ENCODE measurements at places on chromosomes 11 and 22. TPM values are rescaled to one million over a fixed set of nuclear protein-coding genes. Genes with fewer than 3 reads are reported as not detected.

Gene ISX
- 0.07 TPM for total RNA-seq

Gene PHLDA2
- 43.2 TPM for total RNA-seq

GRCh38 chr22:45284705-45285262 lies at the start of gene UPK3A:
Gene UPK3A (plus strand): TSS chr22:45284949. CDS start chr22:45285014, 65 bp downstream.
- no peaks in the 10 kb centered on the region for H3K36me3 ChIP-seq
- H3K4me3 ChIP-seq: no peak within 1 kb of the TSS
- DNase-seq: peak; percentile 24
- H3K27ac ChIP-seq: no peak within 1 kb of the TSS
- H3K4me1 ChIP-seq: peaks cover 7% of the 10 kb centered on the region

Gene YPEL4
- 0.51 TPM for total RNA-seq

- H3K36me3 ChIP-seq: no peaks in the 10 kb centered on the region
- H3K27ac ChIP-seq: no peak overlapping the region
- H3K4me3 ChIP-seq: no peak overlapping the region
- peaks cover 7% of the 10 kb centered on the region for H3K4me1 ChIP-seq
- DNase-seq: no peak
Measured at GRCh38 chr22:50165436-50166123, 5.0 kb upstream of the PANX2 start.

- H3K36me3 ChIP-seq: peaks cover 37% of the 10 kb centered on the region
- H3K27me3 ChIP-seq: no peaks in the 10 kb centered on the region
- no peaks in the 10 kb centered on the region for H3K4me1 ChIP-seq
- no peak for DNase-seq
- no peak overlapping the region for H3K4me3 ChIP-seq
- H3K27ac ChIP-seq: no peak overlapping the region
Measured at GRCh38 chr22:49589301-49589700, 238.4 kb downstream of the BRD1 start.

Gene SIAE
- total RNA-seq: 7.5 TPM

Gene OSM
- not detected for total RNA-seq

GRCh38 chr11:7278314-7278917 lies 26.7 kb downstream of the SYT9 start:
- H3K27me3 ChIP-seq: no peaks in the 10 kb centered on the region
- H3K36me3 ChIP-seq: no peaks in the 10 kb centered on the region
- no peaks in the 10 kb centered on the region for H3K4me1 ChIP-seq
- no peak overlapping the region for H3K4me3 ChIP-seq
- H3K27ac ChIP-seq: no peak overlapping the region

- no peak for DNase-seq
- no peaks in the 10 kb centered on the region for H3K36me3 ChIP-seq
- no peak overlapping the region for H3K27ac ChIP-seq
- H3K4me1 ChIP-seq: peaks cover 46% of the 10 kb centered on the region
- H3K27me3 ChIP-seq: no peaks in the 10 kb centered on the region
- no peak overlapping the region for H3K4me3 ChIP-seq
Measured at GRCh38 chr11:66321606-66322005, 4.8 kb upstream of the CD248 start.

DNA sequence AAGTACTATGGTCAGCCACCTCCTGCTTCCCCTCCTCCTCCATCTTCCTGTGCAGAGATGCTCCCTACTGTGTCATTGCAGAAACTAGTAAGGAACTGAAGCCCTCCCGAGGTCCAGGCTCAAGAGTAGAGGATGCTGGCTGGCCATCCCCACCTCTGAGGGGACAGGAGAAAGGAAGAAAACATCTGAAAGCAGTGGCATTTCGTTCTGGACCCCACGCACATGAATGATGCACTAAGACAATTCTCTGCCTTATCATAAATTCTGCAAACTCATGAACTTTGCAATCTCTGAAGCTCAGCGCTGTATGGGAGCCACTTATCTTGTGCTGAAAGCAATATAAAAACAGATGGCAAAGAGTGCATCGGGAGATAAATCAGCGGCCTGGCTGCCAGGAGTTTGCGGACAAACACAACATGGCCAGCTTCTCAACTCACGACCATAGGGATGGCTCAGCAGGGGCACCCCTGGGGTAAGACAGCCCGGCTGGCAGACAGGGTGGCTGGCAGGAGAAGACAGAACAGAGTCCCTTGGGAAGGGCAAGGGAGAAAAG lies 306.4 kb downstream of the NXPE2 start:
- H3K27ac ChIP-seq: no peak overlapping the region
- no peaks in the 10 kb centered on the region for H3K27me3 ChIP-seq
- no peaks in the 10 kb centered on the region for H3K4me1 ChIP-seq

Gene ASCC2
- 42.5 TPM for total RNA-seq

DNA sequence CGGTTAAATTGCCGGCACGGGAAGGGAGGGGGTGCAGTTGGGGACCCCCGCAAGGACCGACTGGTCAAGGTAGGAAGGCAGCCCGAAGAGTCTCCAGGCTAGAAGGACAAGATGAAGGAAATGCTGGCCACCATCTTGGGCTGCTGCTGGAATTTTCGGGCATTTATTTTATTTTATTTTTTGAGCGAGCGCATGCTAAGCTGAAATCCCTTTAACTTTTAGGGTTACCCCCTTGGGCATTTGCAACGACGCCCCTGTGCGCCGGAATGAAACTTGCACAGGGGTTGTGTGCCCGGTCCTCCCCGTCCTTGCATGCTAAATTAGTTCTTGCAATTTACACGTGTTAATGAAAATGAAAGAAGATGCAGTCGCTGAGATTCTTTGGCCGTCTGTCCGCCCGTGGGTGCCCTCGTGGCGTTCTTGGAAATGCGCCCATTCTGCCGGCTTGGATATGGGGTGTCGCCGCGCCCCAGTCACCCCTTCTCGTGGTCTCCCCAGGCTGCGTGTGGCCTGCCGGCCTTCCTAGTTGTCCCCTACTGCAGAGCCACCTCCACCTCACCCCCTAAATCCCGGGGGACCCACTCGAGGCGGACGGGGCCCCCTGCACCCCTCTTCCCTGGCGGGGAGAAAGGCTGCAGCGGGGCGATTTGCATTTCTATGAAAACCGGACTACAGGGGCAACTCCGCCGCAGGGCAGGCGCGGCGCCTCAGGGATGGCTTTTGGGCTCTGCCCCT lies 529 bp upstream of the CCND1 start:
- H3K36me3 ChIP-seq: no peaks in the 10 kb centered on the region
- no peak for DNase-seq
- peak overlapping the region; percentile 18 for H3K4me3 ChIP-seq
- peaks cover 8% of the 10 kb centered on the region for H3K4me1 ChIP-seq
- H3K27ac ChIP-seq: no peak overlapping the region
- peaks cover 20% of the 10 kb centered on the region for H3K27me3 ChIP-seq

Gene CNIH2
- total RNA-seq: 1.1 TPM

Gene C1QTNF4
- total RNA-seq: not detected

DNA sequence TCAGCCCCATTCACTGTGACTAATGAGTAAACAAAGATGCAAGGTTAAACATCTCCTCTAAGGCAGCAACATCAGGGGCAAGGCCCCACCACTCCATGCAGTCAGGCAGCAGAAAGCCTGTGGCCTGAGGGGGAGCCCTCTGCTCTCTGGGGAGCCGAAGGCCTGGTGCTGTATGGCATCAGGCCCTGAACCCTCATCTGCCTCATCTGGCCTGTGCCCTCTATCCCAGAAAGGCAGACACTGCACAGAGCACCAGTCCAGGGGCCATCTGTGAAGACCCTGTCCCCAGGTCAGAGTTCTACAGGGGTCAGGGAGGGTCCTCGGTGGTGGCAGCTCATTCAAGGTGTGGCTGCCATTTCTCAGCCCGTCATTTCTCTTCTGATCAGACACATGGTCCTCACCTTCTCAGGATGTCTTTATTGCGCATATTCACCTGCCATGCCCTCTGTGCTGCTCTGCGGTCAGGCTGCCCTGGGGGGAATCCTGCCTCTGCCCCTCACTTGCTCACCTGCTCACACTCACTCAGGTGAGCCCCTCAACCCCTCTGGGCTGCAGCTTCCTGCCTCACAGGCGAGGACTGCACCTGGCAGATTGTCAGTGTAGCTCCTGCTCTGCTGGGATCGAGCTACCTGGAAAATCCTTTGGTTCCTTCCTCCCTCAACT lies 103.1 kb upstream of the PITPNB start:
- H3K27me3 ChIP-seq: no peaks in the 10 kb centered on the region
- DNase-seq: no peak
- H3K27ac ChIP-seq: no peak overlapping the region
- H3K4me1 ChIP-seq: no peaks in the 10 kb centered on the region
- H3K36me3 ChIP-seq: no peaks in the 10 kb centered on the region

Gene HSCB
- total RNA-seq: 7.7 TPM

Gene SEC14L3
- not detected for total RNA-seq

Gene MIAT
- 0.93 TPM for total RNA-seq

DNA sequence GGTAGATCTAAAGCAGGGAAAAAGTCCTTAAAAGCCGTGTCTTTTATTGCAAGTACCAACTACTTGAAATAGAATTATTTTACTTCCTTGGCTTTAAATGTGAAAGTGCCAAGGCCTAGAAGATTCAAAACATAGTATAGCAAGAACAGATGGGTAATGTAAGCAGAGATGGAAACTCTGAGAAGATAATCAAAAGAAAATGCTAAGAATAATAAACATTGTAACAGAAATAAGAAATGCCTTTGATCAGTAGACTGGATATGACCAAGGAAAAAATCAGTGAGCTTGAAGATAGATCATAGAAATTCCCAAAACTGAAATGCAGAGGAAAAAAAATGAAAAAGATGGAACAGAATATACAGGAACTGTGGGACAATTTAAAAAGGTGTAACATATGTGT lies 113.1 kb downstream of the BLID start:
- no peaks in the 10 kb centered on the region for H3K27me3 ChIP-seq
- no peak overlapping the region for H3K27ac ChIP-seq
- H3K36me3 ChIP-seq: no peaks in the 10 kb centered on the region
- H3K4me3 ChIP-seq: no peak overlapping the region
- DNase-seq: no peak

- H3K36me3 ChIP-seq: no peaks in the 10 kb centered on the region
- H3K27me3 ChIP-seq: 0 out of 3 replicates have a peak, but pooled peaks cover 2% of the 10 kb centered on the region
Measured at GRCh38 chr11:112770487-112770886, 190.7 kb upstream of the NCAM1 start.

DNA sequence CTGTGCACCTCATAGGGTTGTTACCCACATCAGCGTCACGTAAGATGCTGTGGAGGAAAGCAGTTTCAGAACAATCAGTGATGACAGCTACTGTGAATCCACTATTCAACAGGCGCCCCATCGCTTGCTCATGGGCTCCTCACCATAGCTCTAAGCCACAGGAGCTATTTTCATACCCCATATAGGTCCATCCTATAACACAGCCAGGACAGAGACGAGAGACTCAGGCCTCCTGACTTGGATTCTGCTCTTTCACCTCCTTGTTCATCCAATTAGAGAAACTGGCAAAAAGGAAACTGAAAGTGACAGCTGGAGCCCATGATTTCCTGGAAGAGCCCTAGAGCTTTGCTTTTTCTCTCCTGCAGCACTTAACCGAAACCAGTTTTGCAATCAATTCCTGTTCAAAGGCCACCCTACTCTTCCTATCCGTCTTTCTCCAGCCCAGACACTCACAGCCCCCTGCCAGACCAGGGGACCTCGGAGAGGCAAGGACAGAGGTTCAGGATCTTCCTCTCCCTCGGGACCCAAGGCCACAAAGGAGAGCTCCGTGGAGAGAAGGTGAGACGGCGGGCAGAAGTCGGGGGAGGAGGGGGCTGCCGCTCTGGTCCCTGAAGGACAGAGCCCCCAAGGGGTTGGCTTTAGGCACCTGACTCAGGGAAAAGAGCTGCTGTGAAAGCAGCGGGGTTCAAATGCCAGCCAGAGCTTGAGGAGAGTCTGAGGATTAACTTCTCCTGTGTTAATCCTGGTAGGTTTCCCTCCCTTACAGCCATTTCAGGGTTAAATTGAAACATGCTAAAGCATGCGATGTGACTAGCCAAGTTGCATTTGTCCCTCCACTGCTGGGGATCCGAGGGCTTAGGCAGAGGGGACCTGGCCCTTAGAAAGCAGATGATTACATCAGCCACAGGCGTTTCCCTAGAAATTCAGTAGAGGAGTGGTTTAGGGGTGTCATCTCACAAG lies at the start of gene APOL6:
Gene APOL6, plus strand, starts transcription at position 381 of the 960 bp plus-strand sequence. CDS start 7,980 bp downstream, outside the sequence.
- peak within 1 kb of the TSS; percentile 71 for H3K27ac ChIP-seq
- peak within 1 kb of the TSS; percentile 39 for H3K4me3 ChIP-seq
- H3K27me3 ChIP-seq: no peaks in the 10 kb centered on the region
- peaks cover 2% of the 10 kb centered on the region for H3K4me1 ChIP-seq
- no peaks in the 10 kb centered on the region for H3K36me3 ChIP-seq
- DNase-seq: no peak

DNA sequence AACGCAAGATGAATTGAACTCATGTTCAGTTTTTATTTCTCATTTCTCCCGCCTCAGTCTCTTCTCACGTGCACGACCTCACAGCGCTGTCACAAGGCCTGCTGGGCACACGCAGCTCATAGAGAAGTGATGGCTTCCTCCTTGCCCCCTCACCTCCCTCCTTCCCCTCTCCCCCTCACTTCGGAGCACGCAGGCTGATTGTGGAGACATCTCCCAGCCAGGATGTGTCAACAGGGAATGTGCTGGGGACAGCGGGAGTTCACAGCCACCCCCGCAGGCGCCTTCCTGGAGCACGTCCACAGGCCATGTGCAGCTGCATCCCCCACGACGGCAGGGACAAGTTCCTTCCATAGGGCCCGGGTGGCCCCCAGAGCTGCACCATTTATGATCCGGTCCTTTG lies 29.1 kb upstream of the KRTAP5-6 start:
- peaks cover 23% of the 10 kb centered on the region for H3K27me3 ChIP-seq
- H3K4me1 ChIP-seq: no peaks in the 10 kb centered on the region
- no peak overlapping the region for H3K4me3 ChIP-seq
- no peak for DNase-seq
- H3K36me3 ChIP-seq: no peaks in the 10 kb centered on the region

DNA sequence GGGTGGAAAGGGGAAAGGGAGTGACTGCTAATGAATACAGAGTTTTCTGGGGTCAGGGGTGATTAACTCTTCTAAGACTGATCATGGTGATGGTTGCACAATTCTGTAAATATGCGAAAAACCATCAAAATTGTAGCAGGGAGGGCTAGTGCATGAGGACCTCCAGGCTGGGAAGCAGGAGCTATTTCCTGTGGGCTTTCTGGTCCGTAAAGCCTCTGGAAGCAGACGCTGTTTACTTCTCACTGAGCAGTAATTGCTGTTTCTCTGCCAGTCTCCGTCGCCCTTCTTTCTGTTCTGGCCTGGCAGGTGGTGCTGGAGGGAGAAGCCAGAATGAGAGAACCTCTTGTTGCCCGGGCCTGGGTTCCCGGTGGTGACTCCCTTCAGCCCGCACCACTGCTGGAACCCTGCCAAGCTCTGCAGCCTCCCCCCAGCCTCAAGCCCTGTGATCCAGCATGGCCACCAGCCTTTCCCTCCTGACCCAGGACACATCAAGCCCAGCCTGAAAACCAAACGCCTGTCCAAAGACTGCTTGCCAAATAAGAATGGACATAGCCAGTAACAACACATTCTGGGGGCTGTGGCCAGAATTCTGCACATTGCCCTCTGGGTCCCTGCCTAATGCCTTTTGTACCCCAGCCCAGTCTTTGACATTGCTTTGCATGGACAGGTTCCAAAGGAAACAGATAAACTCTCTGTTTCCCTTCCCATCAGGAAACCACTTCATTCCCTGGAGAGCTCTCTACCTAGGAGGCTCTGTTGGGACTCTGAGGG lies 201.0 kb upstream of the NAV2 start:
- H3K27ac ChIP-seq: no peak overlapping the region
- no peak for DNase-seq
- H3K4me3 ChIP-seq: no peak overlapping the region
- H3K4me1 ChIP-seq: no peaks in the 10 kb centered on the region
- no peaks in the 10 kb centered on the region for H3K36me3 ChIP-seq

GRCh38 chr11:68939583-68940555 lies 36.2 kb downstream of the IGHMBP2 start:
- no peak for DNase-seq
- no peaks in the 10 kb centered on the region for H3K4me1 ChIP-seq
